ENCODE measurements at places on chromosomes 2 and 18. TPM values are rescaled to one million over a fixed set of nuclear protein-coding genes. Genes with fewer than 3 reads are reported as not detected.

PRPF40A gene
- total RNA-seq = 152 TPM

TUBB8B gene
- not detected for total RNA-seq

RUFY4 gene
- 1.1 TPM for total RNA-seq

DNA sequence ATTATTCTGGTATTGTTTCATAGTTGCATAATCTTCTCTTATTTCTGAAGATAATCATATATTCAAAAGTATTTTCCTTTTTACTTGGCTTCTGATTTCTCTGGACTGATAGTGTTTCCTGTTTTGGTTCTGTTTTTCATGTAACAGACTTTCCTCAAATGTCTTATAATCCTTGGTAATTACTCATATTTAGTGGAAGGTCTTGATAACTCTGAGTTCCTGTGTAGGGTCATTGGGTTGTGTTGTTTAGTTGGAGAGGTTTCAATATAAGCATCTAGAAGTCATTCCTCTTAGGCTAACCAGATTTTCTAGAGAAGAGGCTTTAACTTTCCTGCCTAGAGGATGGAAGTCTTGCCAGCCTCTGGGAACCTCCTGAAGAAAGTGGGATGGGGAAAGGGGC, 23.8 kb downstream of the MFSD6 start:
- peak; percentile 32 for DNase-seq

GRCh38 chr18:8620845-8621244, 11.6 kb downstream of the RAB12 start:
- no peak for DNase-seq

- no peak for DNase-seq
Measured at GRCh38 chr2:109379507-109379906, 234.3 kb downstream of the SEPTIN10 start.

DNA sequence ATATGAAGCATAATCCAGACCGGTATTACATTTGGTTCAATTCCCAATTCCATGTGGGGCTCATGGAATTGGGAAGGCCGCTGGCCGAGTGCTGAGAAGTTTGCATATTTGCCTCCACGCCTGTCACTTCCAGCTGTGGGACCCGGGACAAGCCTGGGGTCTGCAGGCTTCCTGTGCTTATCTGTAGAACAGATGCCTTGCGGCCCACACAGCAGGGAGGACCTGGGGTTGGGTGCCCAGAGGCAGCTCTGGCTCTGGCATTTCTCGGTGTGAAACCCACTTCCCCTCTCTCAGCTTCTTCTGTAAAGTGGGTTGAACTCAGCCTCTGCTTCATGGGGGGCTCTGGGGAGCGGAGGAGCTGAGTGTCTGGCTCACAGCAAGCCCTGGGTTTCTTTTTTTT, 97.9 kb downstream of the SH3BP4 start:
- no peak for DNase-seq
